ENCODE measurements at places on chromosomes 13 and 19.

DNA sequence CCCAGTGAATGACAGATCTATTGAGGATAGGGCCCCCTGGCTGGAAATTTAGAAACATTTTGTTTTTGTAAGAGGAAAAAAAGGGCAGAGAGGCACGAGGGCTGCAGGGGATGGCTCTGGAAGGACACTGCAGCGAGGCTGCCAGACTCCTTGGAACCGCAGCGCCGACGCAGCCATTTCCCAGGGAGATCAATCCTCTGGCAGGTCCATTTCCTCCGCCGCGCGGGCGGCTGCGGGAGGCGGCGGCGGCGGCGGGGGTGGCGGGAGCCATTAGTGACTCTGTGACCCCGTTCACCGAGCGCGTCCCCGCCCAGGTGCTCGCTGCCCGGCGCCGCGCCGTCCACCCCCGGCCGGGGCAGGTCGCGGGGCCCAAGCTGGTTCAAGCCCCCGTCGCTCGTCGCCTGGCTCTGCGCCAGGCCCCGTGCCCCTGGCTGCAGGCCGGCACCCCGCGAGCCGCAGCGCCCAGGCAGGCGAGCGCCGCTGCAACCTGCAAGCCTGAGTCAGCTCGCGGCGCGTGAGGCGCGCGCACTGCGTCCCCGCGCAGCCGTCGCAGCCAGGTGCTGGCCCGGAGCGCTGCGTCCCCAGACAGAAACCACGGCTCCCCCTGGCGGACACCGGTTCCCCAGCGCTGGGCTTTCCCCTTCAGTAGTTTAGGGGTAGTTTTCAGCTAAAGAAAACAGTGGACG, 192.6 kb downstream of the KATNAL1 start:
- DNase-seq: no peak

- no peak for DNase-seq
These were observed 12.0 kb downstream of the TFDP1 start for GRCh38 chr13:113596321-113597200.

- no peak for DNase-seq
These were observed 124.2 kb upstream of the SERP2 start for GRCh38 chr13:44249431-44249836.

- DNase-seq: no peak
These were observed 329.9 kb downstream of the FOXO1 start for GRCh38 chr13:40336228-40337221.

- no peak for DNase-seq
These were observed 40.0 kb upstream of the ISYNA1 start for GRCh38 chr19:18477974-18478373.

GRCh38 chr13:61880578-61881283, 465.1 kb upstream of the PCDH20 start:
- no peak for DNase-seq

Data from cerebellar nuclear complex (tissue), 1 donor.